ENCODE measurements at places on chromosomes 5 and 9.

GRCh38 chr9:88837731-88838130 is 153.5 kb upstream of the S1PR3 start:
- no peak for DNase-seq

DNA sequence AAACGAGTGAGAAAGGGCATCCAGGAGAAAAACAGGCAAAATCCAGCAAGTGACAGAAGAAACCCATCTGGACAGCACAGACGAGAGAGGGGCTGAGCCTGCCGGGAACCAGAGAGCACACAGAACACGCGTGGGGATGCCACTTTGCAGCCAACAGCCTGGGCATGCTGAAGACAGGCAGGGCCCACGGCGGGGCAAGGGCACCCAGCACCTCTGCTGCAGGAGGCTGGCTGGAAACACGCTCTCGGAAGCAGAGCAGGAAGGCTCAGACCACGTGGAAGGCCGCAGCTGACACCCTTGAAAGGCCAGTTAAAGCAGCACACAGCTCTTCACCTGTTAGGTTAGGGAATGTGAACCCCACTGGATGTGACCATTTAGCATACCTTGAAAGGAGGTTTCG is 76.1 kb downstream of the SECISBP2 start:
- DNase-seq, result no peak

GRCh38 chr5:160693831-160694465 is 158.1 kb downstream of the ATP10B start:
- DNase-seq, result no peak

- no peak for DNase-seq
These were observed 189.1 kb downstream of the ROR2 start for GRCh38 chr9:91760906-91761305.

- DNase-seq, result no peak
These were observed 312 bp downstream of the SET start for GRCh38 chr9:128689293-128689774.
